ENCODE measurements at places on chromosomes 11 and 22.
A peak's percentile ranks its signal among the peaks of the same experiment; 100 is the strongest.

DNA sequence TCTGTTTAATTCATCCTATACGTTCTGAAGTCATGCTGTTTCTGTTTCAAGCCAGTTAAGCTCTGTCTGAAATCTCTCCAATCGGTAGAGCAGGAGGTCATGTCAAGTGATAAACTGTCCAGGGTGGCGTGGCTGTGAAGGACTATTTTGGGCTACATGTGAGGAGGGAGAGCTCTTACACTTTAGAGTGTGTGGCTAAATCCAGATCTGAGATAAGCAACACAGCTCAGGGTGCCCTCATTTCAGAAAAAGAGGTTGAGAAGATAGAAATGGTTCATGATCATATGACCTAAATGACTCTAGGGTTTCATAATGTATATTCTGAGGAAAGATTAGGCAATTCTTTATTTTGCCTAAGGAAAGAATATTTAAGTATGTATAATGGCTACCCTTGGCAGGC is 8.4 kb downstream of the BLID start:
- DNase-seq = no peak

DNA sequence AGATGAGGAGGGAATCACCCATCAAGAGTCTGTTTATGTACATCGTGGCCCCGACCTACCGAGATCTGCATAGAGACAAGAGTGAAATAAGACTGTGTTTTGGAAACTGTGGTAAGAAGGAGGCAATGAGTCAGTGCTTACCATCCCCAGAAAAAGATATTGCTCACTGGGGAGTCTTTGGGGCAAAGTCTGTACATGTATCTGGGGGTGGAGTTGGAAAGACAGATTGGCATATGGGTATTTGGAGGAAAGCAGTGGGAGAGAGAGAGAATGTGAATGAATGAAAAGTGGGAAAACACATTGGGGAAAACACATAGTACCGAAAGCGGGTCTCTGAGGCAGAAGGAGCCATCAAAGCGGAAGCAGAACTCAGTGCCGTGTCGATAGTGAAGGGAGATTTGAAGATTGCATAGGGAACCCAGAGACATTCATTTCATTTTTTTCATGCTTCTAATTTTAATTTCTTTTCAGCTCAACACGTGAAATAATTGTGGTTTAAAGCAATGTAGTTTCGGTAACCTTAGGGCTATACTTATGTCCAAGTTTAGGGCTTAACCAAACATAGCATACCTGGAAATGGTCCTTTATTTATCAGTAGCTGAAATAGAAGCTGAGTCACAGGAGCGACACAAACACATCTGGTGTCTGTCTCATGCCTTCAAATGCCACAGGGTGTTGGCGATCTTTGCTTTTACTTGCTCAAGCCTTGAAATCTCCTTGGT is 98.6 kb upstream of the CD44 start:
- DNase-seq = peak; percentile 66

- no peak for DNase-seq
Observed at GRCh38 chr22:24485170-24485569, 10.0 kb upstream of the UPB1 start.

GRCh38 chr22:50035976-50036724 is 21.9 kb downstream of the TTLL8 start:
- no peak for DNase-seq

DNA sequence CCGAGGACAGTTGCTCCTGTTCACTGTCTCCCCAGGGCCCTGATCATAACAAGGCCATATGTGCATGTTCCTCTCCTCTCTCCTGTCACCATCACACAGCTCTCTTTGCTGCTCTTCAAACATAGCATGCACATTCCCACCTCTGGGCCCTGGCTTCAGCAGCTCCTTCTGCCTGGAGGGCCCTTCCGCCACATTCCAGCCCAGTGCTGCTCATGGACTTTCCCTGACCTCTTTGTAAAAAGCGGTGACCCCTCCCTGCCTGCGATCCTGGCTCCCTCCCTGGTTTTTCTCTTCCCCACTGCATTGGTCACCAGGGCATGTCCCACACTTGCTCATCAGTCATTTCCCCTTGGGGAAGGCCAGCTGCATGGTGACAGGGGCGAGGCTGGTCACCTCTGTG is 98.2 kb downstream of the MYO18B start:
- no peak for DNase-seq

GRCh38 chr11:65883058-65883761 is 3.6 kb downstream of the CTSW start:
- no peak for DNase-seq

DNA sequence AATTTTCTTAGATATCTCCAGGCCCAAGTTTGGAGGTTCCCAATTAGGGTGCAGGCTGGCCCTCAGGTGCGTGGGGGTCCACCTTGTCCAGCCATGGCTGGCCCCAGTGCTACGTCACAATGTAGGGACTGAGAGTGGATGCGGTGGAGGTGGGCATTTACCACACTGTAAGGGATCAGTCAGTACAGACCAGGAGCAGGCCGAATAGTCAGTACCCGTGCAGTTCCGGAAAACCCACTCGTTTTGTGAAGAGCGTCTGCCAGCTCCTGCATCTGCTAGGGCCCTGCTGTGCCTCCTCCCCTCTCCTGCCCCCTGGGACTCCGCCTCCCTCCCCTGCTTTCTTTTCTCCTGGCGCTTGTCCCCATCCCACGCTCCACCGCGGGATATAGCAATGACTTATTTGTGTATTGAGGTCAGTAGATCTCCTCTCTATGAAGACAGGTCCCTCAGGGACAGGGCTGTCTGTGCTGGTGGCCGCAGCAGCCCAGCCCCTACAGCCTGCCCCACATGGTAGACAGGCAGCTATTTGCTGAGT is 50.4 kb upstream of the SEPTIN5 start:
- no peak for DNase-seq

DNA sequence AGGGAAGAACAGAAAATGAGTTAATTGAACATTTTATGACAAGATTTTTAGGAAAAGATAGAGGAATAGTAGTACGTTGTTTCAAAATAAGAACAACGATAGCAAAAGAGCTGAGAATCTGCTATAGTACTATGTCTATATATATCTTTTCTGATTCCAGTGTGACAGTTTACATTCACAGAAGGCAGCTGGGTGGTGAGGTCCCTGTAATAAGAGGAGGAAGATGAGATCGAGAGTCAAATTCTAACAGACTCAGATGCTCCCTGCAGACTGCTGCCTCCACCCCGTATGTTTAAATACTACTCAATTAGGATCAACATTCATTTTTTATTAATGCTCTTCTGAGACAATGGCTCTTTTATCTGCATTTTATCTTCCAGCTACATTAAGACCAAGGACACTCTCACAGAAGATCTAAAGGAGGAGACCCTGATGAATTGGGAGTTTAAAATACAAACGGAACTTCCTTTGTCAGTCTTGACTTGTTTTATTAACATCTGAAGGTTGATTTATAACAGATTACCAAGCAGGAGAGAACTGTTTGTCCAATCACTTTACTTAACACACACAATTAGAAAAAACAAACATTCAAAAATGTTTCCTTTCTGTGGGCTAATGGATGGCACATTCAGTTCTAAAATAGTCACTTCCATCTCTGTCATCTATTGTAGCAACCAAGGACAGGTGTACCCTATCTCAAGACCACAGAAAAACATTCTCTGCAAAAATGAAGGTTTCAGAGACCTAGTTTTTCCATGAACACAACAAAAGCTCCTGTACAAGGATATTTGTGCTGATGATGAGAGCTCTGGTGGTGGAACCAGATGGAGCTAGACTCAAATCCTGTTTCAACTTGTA is 240.2 kb downstream of the CADM1 start:
- DNase-seq = no peak

DNA sequence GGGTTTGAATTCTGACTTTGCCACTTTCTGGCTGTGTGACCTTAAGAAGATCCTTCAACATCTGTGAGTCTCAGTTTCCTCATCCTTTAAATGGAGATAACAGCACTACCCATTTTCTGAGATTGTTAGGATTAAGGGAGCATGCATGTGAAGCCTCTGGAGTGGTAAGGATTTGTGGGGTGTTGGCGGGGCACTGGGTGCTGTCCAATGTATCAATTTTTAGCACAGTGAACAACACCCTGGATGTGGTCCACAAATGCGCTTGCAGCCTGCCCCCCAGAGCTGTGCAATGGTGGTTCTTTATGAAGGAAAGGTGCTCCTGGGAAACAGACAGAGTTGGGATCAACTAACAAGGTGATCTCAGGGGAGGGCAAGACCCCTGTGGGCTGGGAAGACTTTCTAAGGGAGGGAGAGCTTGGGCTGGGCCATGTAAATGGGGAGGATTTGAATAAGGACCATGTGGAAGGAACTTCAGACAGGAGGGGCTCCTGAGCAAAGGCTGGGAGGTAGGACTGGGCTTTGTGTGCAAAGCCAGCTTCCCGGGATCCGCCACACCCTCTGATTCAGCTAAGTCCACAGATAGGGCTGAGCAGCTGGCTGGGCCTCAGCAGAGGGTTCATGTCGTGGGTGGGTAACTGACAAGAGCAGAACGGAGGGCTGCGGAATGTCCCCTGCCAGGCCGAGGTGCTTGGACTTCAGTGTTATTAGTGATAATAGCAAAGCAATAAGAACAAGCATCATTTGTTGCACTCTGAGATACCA is 22.7 kb upstream of the RASD2 start:
- no peak for DNase-seq

- DNase-seq = no peak
Observed at GRCh38 chr11:72003776-72004171, 5.1 kb downstream of the IL18BP start.

GRCh38 chr11:17792161-17792560 is 57.6 kb downstream of the KCNC1 start:
- no peak for DNase-seq

DNA sequence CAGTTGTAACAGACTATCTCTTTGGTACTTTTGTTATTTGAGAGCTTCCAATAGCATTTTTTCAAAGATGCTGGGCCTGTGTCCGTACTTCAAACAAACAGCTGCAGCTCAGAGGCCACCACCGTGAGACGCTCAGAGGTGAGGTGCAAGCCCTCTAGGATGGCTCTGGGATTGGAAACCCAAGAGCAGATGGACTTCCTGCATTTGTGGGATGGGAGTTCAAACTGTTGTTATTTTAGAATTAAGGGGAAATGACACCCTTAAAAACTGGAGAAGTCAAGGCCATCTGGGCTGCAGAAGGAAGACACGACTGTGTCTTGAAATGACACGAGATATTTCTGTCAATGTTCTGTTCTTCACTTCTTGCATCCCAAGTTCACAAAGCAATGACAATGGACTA is 9.2 kb upstream of the IL10RA start:
- DNase-seq = no peak

DNA sequence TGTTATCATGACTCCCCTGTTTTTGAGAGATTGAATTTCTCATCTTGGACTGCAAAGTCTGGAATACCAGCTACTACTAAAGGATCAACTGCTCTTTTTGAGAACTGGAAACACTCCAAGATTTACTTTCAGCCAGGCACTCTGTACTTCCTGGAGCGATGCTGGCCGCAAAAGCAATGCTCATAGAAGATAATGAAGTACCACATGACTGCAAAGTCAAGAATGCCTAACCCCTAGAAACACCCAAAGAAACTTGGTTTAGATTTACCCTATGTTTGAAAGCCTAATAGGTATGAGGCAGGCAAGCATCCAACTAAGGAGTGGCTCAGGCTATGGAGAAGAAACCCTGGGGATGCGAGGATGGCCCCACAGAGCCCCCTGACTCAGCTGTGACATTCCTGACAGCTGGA is 47.7 kb upstream of the ARHGAP20 start:
- DNase-seq = no peak

DNA sequence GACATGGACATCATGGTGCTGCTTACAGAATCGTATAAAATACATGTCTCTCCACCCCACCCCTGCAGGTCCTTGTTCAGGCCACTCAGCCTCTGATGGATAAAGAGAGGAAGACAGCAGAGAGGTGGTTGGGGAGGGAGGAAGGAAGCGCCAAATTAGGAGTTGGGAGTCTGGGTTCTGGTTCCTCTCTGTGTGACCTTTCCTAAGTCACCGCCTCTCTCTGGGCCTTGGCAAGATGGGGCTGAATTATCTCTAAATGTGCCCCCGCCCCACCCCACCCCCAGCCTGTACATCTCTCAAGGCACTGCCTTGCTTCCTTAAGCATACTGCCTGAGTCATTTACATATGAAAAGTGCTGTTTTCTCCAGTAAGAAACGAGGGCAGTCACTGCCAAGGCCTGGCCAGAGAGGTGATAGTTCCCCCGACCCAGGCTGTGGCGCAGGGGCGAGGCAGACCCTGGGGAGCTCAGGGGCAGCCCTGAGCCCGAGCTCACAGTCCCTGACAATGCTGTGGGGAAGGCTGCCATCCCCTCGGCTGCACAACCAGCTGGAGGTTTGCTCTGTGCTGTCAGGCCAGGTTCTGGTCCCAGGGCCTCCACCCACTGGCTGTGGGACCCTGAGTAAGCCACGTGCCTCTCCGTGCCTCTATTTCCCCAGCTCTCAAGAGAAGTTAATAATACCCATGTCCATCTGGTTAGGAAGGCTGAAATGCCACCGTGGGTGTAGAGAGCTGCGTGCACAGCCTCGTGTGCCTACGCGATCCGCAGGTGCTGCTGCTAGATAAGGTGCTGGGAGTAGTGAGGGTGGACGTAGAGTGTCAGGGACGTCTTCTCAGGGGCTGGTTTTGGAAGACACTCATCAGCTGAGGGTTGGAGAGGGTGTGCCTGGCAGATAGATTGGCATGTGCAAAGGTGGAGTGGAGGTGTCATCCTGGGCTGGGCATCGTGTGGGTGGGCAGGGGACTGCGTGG is 55.3 kb downstream of the CACNA1I start:
- DNase-seq = no peak

GRCh38 chr11:69944146-69944795 is 125.1 kb upstream of the FGF3 start:
- no peak for DNase-seq

DNA sequence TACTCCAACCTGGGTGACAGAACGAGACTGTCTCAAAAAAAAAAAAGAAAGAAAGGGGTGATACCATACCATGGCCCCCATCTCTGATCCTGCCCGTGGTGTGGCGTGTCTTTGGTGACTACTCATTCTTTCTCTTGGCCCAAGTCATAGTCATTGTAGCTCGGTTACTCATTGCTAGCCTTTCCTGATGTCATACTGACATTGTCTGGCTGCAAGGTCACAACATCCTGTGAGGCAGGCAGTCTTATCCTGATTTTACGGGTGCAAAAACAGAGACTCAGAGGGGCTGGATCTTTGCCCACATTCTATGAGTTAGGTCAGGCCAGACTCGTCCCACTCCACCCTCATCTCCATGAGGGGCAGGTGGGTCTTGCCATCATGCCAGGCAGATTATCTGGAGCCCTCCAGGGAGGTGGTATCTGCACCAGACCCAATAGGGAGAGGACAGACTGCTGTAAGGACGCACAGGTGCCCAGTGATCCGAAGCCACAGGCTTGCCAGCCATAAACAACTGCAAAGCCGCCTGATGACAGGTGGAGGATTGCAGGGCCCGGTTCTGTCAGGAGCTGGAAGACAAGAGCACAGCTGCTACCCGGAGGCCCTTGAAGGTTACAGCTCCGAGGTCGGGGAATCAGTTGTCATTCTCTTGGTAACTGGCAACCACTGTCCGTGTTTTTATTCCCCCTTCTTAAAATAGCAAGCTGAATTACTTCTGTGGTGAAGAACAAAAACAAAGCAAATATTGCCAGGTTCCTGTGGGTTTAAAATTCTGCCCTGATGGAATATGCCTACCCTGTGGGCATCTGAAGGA is 13.8 kb downstream of the TOM1 start:
- peak; percentile 54 for DNase-seq

All from T1000 (cell line).